ENCODE measurements at places on chromosomes 11 and 22.
A peak's percentile ranks its signal among the peaks of the same experiment; 100 is the strongest.

DNA sequence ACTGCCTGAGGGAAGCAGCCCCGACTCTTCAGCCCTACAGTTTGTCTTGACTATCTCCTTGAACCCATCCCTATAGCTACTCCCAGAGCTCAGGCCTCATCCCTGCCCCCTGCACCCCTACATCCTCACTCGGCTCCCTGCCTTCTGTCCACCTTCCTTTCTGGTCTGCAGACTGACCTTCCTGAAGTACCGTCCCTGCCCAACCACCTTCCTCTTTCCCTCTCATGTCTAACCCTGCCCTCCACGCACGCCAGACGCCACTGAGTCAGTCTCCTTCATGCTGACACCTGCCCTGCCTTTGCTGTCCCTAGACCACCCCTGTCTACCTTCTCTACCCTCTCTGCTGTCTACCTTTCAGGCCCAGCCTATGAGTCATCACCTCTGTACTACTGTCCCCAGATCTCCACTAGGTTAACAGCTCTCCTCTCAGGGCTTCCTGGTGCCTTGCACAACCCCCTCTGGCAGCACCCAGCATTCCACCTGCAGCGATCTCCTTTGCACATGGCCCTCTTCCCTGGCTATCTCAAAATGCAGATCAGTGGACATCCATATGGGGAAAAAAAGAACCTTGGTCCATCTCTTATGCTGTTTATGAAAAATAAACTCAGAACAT lies 8.9 kb downstream of the KCTD21 start:
- no peak for DNase-seq

DNA sequence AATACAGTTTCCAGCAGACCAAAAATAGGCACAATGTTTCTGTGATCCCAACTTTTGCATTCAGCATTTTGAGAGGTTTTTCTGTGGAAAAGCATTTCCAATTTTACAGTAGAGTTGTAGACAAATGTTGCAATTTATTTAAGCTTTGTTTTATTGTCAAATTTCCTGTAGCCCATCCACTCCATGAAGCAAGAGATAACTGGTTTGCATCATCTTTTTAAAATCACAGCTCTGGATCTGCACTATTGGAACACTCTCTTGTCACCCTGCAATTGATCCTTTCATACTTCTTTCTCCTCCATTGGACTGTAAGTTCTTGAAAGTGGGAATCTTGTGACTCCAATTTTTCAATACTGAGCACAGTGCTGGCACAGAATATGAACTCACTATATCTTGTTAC lies 86.0 kb downstream of the MAML2 start:
- no peak for DNase-seq

- no peak for DNase-seq
These were observed 92.3 kb downstream of the SCN3B start for GRCh38 chr11:123562158-123562557.

DNA sequence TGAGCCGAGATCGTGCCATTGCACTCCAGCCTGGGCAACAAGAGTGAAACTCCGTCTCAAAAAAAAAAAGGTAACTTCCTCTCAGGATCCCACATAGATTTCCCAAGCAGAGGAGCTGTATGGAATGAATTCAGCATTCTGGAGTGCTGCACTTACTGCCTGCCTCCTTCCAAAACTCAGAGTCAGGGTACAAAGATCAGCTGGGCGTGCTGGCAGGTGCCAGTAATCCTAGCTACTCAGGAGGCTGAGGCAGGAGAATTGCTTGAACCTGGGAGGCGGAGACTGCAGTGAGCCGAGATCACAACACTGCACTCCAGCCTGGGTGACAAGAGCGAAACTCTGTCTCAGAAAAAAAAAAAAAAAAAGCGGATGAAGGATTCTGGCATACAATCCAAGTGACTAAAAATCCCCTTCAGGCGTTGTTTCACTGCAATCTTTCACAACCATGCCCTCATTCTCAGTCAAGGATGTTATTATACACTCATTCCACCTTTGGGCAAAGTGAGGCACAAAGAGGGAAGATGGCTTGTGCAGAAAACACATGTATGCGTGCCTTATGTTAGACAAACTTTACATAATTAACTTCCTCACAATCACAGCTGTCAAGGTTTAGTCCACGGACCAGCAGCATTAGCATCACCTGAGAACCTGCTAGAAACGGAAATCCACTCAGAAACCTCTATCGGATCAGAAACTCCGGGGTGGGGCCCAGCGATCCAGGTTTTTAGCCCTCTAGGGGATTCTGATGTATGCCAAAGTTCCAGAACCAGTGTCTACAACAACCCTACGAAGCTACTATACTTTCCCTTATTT lies 1.1 kb upstream of the NOL12 start:
- no peak for DNase-seq

DNA sequence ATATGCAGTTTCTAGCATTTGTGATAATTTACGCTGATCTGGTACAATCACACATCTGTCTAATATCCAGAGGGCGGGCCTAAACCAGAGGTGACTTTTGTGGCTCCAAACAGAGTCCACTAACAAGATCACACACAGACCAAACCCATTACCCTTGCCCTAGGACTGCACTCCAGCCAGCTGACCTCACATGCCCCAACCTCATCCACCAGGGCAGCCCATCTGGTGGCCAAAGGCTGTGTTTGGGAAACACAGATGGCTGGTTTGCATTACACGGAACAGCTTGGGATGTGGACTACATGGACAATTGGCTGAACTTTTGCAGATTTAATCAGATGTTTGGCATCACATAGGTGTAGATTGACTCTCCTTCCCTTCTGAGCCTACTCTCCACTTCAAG lies 228.2 kb downstream of the GRIK4 start:
- no peak for DNase-seq

DNA sequence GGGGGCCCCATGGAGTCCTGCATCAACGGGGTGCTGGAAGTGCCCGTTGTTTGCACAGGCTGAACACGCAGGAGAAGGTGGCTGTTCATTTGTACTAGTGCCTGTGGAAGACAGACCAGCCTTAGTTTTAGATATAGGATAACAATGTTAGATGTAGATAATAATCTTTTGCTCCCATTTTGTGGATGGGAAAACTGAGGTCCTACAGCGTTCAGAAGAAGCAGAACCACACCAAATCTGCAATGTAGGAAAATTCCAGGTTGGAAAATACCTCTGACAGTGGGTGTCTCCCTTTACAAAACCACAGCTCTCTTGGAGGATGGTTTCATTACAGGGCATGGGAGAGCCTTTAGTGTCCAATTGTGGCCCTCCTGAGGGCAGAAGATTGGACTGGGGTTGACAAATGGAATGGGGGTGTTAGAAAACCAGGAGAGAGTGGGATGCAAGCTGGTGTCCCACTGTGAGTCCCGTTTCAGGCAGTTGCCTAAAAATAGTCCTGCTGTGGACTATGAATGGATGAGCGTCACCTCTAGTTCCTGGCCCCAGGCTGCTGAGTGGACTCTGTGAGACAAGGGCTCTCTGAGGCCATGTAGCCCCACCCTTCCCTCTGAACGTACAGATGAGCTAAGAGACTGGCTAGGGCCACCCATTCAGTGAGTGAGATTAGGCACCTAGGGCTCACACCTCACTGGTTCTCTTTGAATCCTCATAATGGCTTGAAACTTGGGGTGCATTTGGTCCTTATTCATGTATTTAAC lies 508.8 kb downstream of the MN1 start:
- DNase-seq, result no peak

GRCh38 chr11:120880498-120881175 lies 143.3 kb upstream of the TBCEL start:
- no peak for DNase-seq

GRCh38 chr11:64861227-64861975 lies 16.9 kb upstream of the CDC42BPG start:
- no peak for DNase-seq

DNA sequence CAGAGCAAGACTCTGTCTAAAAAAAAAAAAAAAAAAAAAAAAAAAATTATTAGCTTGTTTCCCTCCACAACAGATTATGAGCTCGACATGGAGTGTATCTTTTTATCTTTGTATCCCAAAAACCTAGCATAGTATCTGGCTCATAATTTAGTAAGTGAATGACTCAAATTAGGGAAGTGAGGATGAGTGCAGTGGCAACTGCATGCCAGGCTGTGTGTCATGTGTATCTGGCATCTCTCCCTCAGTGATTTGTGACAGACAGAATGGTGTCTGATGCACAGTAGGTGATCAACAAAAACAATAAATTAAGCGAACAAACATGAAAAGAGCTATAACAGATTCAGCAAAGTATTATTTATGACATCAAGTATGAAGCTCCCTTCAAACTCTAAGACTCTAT lies 7.2 kb downstream of the STK33 start:
- no peak for DNase-seq

DNA sequence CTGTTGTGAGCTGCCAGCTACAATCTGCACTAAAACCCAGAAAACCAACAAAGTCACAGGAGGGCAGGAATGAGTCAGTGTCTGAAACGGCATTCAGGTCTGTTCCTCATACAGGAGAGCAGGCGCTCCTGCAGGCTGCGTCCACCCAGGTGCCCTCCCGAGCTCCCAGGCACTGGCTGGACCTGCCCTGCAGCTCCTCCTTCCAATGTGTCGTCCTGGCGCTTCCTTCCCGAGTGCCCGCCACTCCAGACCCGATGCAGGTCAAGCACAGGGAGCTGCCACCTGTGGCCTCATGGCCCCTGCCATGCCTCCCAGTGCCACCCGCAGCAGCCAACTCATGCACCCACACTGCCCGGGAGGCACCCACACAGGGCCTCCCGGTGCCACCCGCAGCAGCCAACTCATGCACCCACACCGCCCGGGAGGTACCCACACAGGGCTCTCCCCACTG lies 12.0 kb downstream of the BRD1 start:
- DNase-seq, result no peak

DNA sequence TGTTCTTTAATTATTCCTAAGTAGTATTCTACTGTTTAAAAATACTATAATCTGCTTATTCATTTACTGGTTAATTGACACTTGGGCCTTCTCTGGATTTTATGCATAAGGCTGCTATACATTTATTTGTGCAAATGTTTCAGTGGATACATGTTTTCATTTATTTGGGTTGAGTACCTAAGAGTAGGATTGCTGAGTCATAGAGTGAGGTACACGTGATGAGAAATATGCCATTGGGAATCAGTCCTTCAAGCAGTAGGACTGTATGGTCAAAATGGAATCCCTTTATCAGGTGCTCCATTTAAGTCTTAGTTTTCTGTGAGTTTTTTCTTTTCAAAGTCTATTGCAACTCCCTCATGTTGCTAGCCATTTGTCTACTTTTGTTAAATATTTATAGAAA lies 275.2 kb upstream of the SORL1-AS1 start:
- DNase-seq, result no peak

GRCh38 chr11:48005831-48006270 lies 25.5 kb downstream of the PTPRJ start:
- DNase-seq, result no peak

DNA sequence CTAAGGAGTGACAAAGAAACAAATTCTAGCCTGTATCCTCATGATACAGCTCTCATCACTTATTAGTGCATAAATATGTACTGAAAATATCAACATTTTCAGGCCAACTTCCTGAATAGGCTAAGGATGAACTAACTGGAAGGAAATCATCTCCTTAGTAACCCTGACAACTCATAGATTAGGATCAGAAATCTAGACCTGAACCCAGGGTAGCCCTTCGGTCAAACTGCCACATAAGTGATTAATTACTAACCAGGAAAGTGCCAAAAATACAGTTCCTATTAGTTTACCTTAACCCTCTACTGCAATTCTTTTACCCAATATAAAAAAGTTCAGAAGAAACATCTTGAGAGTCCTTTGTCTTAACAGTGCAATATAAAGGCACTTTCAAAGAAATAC lies 40.0 kb downstream of the AMBRA1 start:
- DNase-seq, result no peak

- DNase-seq, result no peak
These were observed 17.3 kb upstream of the CDC42EP1 start for GRCh38 chr22:37542959-37543358.

GRCh38 chr11:101862391-101863233 lies 52.2 kb upstream of the CEP126 start:
- DNase-seq, result no peak

DNA sequence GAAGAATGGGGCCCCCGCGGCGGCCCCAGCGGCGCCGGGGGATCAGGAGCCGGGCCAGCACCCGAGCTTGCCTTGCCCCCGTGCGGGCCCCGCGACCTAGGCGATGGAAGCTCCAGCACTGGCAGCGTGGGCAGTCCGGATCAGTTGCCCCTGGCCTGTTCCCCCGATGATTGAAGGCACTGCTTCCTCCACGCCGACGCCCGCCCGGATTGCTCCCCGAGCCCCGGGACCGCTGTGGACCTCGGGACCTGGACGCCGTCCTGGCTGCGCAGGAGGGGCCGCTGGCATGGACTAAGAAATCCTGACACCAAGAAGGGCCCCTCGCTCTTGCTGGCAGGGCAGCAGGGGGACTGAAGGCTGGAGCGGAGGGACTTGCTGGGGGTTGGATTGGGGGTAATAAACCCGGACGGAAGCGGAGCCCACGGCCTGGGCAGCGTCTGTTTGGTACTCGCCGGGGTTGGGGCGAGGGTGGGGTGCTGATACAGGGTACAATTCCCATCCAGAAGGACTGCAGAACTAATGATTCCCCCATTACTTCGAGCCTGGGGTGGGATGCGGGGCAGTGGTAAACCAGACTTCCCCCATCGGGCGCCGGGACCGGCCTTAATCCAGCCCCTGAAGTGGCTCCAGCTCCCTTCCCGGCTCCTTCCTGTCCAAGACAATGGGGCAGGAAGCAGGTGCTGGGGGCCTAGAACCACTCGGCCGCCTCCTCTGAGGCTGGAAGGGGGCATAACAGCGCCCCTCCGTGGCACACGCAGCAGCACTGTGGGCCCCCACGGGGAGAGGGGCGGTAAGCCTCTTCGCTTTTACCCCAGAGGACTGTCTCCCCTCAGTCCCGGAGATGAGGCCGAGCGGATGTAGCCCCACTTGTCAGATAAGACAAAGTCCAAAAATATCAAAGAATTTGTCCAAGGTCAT lies 1.0 kb downstream of the CCDC85B start:
- DNase-seq, result peak; percentile 71

GRCh38 chr11:80517701-80518100 lies 1076.9 kb upstream of the TENM4 start:
- DNase-seq, result no peak

DNA sequence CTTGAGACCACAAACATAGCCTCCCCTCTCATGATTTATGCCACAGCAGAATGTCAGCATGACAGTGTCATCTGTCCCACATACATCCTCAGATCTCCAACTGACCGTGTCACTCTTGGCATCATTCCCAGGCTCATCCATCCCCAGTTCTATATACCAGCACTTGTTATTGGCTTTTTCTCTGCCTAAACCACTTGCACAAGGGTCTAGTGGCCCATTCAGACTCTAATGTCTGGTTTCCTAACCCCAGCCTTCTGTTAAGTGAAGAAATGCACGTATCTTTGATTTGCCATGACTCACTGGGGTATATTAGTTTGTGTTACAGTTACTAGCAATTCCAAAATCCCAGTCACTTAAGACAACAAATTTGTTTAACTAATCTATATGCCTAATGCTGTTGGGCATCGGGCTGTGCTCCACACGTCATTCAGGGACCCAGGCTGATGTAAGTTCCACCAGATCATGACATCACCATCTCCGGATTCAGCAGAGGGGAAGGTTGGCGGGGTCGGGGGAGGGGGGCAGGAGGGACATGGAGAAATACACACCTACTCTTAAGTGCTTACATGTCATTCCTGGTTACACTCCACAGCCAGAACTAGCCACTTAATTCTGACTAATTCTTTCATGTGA lies 517.4 kb downstream of the BUD13 start:
- no peak for DNase-seq
